ENCODE measurements at places on chromosomes 7 and 10. TPM values are rescaled to one million over a fixed set of nuclear protein-coding genes. Genes with fewer than 3 reads are reported as not detected.

TYW1B gene
- polyA plus RNA-seq: 9.4 TPM

LRRD1 gene
- 0.68 TPM for polyA plus RNA-seq

DNA sequence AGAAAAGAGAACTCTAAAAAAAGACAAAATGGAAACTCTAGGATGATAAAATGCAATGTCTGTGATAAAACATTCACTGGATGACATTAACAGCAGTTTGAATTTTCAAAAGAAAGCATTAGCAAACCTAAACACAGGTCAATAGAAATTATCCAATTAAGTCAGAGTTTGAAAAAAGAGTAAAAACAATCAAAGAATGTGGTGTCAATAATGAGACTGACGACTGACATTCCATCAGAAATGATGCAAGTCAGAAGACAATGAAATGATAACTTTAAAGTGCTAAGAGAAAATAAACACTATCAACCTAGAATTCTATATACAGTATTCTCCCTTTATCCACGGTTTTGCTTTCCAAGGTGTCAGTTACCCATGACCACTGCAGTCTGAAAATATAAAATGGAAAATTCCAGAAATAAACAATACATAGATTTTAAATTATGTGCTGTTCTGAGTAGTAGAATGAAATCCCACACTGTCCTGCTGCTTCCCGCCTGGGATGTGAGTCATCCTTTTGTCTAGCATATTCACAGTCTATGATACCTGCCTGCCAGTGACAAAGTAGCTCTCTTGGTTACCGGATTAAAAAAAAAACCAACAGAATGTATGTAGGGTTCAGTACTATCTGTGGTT, 38.3 kb upstream of the SFMBT2 start:
- DNase-seq: no peak

OR2A1 gene
- 0.51 TPM for polyA plus RNA-seq

GRCh38 chr10:21135023-21135931, 238.2 kb upstream of the NEBL start:
- DNase-seq: peak; percentile 53

DNA sequence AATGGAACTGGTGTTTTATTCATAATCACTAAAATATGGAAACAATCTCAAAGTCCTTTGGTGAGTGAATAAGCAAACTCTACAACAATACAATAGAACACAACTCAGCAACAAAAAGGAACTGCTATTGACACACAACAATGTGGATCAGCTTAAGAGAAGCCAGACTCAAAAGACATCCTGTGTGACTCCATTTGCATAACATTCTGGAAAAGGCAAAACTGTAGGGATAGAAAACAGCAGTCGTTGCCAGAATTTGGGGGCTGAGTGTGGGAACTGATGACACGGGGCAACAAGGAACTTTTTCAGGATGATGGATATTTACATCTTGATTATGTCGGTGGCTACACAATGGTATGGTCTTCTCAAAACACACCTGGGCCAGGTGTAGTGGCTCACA, 32.4 kb upstream of the SVIL start:
- no peak for DNase-seq

SRI gene
- 129 TPM for polyA plus RNA-seq

DNA sequence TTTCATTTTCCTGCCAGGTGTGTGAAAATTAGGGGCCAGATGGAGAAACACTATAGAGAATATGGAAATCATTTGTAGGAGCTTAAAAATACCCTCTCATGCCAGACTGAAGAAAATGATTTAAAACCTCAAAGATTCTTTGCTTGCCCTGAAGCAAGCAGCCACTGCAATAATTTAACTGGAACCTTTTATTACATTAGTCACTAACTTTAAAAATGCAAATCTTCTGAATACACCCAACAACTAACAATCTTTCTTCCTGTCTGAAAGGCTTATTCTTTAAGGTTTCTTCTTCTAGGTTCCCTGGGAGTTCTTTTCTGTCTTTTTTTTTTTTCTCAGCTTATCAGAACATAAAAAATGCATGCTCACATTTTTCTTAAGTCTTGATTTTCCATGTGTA, 238.5 kb upstream of the KMT2E start:
- DNase-seq: no peak

DNA sequence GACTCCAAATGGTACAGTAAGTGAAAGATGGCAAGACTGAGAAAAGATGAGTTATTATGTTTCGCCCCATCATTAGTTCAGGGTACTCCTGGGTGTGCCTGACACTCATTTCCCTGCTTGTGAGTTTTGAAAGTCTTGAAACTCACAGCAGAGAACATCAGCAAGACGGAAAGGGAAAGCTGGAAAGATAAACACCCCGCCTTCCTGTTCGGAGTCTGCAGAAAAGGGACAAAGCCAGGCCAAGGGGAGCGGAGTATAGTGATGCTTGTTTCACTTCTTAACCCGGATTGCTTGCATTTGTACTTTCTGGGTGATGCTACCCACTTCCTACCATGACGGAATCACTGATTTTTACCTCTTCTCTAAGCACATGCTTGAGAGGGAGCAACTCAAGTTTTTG, 294.5 kb downstream of the FRMD4A start:
- DNase-seq: no peak

GRCh38 chr10:123993534-123994416, 99.6 kb downstream of the CHST15 start:
- DNase-seq: no peak

DNA sequence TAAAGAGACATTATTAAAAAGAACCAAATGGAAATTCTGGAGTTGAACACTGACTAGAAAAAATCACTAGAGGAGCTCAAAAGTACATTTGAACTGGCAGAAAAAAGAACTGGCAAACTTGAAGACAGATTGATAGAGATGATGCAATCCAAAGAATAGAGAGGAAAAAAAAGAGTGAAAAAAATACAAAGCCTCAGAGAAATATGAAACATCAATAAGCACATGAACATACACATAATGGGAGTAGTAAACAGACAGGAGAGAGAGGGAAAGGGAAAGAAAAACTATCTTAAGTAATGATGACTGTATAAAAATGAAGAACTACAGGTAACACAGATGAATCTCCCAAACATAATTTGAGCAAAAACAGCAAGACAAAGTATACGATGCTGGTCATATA, 61.1 kb downstream of the CNOT4 start:
- no peak for DNase-seq

DNA sequence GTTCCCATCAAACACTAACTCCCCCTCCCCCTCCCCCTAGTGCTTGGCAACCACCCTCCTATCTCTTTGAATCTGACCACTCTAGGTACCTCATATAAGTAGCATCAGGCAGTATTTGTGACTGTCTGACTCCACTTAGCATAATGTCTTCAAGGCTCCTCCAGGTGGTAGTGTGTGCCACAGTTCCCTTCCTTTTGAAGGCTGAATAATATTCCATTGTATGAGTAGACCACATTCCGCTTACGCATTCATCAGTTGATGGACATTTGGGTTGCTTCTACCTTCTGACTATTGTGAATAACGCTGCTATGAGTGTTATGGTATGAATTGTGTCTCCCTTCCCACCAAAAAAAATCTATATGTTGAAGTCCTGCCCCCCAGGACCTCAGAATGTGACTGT, 89.6 kb downstream of the PRKAG2 start:
- DNase-seq: no peak

- DNase-seq: no peak
Measured at GRCh38 chr10:77530011-77530410, 107.6 kb downstream of the KCNMA1 start.

TLX1 gene
- polyA plus RNA-seq: 0.05 TPM

GRCh38 chr10:32123021-32123420, 66.8 kb upstream of the KIF5B start:
- no peak for DNase-seq

DNA sequence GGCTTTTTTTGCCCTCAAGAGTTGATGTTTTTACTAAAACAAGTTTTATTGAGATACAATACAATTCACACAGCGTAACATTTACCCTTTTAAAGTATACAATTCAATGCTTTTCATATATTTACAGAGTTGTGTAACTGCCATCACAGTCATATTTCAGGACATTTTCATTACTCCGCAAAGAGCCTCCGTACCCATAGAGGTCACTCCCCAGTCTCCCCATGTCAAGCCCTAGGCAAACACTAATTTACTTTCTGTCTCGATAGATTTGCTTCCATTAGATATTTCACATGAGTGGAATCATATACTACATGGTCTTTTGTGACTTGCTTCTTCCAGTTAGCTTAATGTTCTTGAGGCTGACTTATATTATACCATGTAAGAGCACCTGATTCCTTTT, 183.8 kb downstream of the PRKCQ start:
- no peak for DNase-seq

GRCh38 chr7:30831227-30831626, 60.0 kb downstream of the MINDY4 start:
- no peak for DNase-seq

GRCh38 chr10:32489901-32490300, 44.0 kb downstream of the CCDC7 start:
- no peak for DNase-seq

GRCh38 chr10:60827791-60828488, 49.7 kb downstream of the CDK1 start:
- no peak for DNase-seq

GRCh38 chr7:154832557-154833138, 170.3 kb downstream of the PAXIP1 start:
- DNase-seq: no peak

ASB15 gene
- polyA plus RNA-seq: 1.9 TPM

GRCh38 chr10:74640134-74640921, 186.1 kb upstream of the KAT6B start:
- no peak for DNase-seq

- no peak for DNase-seq
Measured at GRCh38 chr10:118853916-118854315, 99.1 kb upstream of the CACUL1 start.

DNA sequence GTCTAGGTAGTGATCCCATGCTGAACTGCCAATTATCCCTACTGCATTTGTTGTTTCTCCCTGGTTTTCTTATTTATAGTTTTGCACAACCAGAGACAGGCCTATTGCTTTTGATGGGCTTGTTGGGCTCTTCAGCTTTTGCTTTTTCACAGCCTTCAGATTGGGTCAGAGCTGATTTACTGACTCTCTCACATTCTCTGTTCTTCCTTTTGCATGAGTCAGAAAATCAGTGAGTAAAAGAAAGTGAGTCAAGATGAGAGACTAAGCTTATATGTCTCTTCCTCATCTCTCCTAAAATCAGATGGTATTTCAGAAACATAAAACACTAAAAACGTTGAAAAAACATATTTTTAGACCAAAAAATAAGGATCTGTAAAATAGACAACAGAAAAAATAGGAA, 1135.4 kb downstream of the XPNPEP1 start:
- DNase-seq: no peak

- peak; percentile 41 for DNase-seq
Measured at GRCh38 chr10:93462881-93463280, 19.3 kb downstream of the MYOF start.

DNA sequence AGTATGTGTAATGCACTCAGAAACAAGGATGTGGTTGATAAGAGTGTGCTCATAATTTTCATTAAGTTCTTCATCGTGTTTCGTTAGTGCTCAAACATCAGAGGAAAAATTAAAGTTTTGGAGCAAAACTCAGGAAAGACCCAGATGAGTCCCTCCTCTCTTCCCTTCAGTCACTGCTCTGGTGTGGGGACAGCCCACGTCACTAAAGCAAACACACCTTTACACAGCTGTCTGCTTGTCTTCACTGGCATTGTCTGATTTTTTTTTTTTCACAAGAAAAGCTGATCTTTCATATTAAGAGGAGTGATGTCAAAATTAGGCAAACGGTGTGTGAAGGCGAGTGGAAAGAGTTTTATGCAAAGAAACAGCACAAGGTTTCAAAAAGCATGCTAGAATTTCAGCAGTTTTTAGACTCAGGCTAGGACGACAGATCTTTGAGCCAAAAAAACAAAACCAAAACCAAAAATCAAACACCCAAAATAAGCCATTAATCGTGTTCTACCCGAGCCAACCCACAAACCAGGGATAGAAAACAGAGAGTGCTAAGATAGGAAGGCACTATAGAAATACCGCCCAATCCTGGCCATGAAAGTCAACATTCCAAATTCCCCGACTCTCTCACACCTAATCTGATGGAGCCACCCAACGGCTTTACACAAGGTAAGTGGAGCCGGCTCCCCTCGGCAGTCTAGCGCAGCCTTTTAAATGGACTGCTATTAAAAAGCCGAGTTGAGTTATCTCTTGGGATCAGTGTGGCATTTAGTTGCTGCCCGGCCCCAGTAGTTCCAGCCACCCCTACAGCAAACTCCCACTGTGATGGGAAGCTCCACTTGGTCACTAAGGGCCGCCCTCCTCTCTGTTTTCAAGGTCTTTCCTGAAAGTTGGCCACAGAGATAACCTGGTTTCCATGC, 27.9 kb upstream of the GATA3 start:
- no peak for DNase-seq

All from renal pelvis (tissue), 12 donors.